ENCODE measurements at places on chromosomes 1 and 21.

GRCh38 chr1:36879613-36880012 lies 154.7 kb downstream of the GRIK3 start:
- no peak for DNase-seq

- DNase-seq: no peak
Measured at GRCh38 chr1:205481629-205482151, 22.8 kb upstream of the CDK18 start.

- no peak for DNase-seq
Measured at GRCh38 chr1:30532621-30533020, 190.8 kb downstream of the MATN1 start.

GRCh38 chr21:32816261-32816660 lies 44.7 kb upstream of the PAXBP1 start:
- no peak for DNase-seq

All from GM04503 (cell line).